ENCODE measurements at places on chromosomes 12 and 14. TPM values are rescaled to one million over a fixed set of nuclear protein-coding genes. Genes with fewer than 3 reads are reported as not detected.

- peaks cover 66% of the 10 kb centered on the region for H3K4me1 ChIP-seq
- DNase-seq: no peak
- no peak overlapping the region for H3K4me3 ChIP-seq
- peaks cover 100% of the 10 kb centered on the region for H3K27me3 ChIP-seq
- H3K36me3 ChIP-seq: no peaks in the 10 kb centered on the region
Measured at GRCh38 chr14:36659822-36660735, 1.6 kb upstream of the PAX9 start.

DNA sequence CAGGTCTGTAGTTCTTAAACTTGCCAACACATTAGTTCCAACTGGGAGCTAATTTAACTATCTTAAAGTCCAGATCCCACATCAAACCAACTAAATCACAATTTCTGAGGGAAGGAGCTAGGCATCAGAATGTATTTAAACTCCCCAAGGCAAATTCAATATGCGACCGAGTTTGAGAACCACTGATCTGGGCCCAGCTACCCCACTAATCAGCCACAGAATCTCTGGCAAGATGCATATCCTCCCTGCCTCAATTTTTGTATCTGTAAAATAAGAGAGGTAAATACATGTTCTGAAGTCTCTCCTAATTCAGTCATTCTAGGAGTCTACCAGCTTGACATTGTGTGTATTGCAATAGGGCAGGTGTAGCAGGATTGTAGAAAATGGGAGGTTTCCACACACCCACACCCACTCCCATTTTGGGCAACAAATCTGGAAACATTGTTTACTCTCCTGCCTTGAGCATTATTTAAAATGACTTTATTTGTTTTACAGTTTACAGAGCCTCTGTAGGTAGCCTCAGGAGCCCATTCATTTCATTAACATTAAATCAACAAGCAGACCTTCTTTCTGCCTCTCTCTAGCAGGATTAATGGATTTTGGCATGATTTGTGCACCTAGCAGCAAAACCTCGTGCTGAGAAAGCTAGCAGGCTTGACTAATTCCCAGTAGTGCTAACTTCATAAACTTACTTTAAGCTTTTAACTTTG lies 15.6 kb downstream of the LGR5 start:
- no peaks in the 10 kb centered on the region for H3K4me1 ChIP-seq
- no peaks in the 10 kb centered on the region for H3K27me3 ChIP-seq
- no peak for DNase-seq
- H3K27ac ChIP-seq: no peak overlapping the region

GRCh38 chr12:94205822-94206221 lies 57.4 kb downstream of the PLXNC1 start:
- H3K4me3 ChIP-seq: no peak overlapping the region
- no peaks in the 10 kb centered on the region for H3K36me3 ChIP-seq
- H3K27ac ChIP-seq: no peak overlapping the region
- no peak for DNase-seq

The P2RX4 gene
- 41.9 TPM for total RNA-seq

The BTBD7 gene
- 30.1 TPM for total RNA-seq

The TMEM119 gene
- total RNA-seq: 3.6 TPM

The BBS10 gene
- 10.4 TPM for total RNA-seq
